Subcutaneous adipose tissue (tissue), 4 donors: ENCODE measurements at places on chromosomes 16 and 17. TPM values are rescaled to one million over a fixed set of nuclear protein-coding genes. Genes with fewer than 3 reads are reported as not detected.

Gene ZP2
- total RNA-seq, result not detected

Gene GAS2L2
- not detected for total RNA-seq

Gene C17orf107
- total RNA-seq, result 1.3 TPM

Gene C1QL1
- not detected for total RNA-seq

Gene ABCA9
- total RNA-seq, result 124 TPM

Gene MGAT5B
- total RNA-seq, result 0.88 TPM

Gene CPHXL2
- total RNA-seq, result not detected

Gene ABCC3
- 23.1 TPM for total RNA-seq

Gene EARS2
- total RNA-seq, result 10.9 TPM

Gene CHRNE
- total RNA-seq, result 0.34 TPM

Gene SHISA9
- under 0.01 TPM for total RNA-seq

Gene HOXB3
- 4.8 TPM for total RNA-seq

Gene GNG13
- not detected for total RNA-seq

Gene HSDL1
- 23.3 TPM for total RNA-seq

Gene GFAP
- 15.3 TPM for total RNA-seq

Gene CDH13
- 14.3 TPM for total RNA-seq

Gene RSKR
- total RNA-seq, result 12.3 TPM

Gene CSH1
- total RNA-seq, result not detected

Gene HBA2
- total RNA-seq, result 73.8 TPM

Gene KRTAP2-2
- not detected for total RNA-seq

Gene ITGAX
- total RNA-seq, result 4.7 TPM

Gene C16orf96
- 1.1 TPM for total RNA-seq

Gene KRT15
- not detected for total RNA-seq

Gene KCNJ18
- not detected for total RNA-seq

Gene SOST
- total RNA-seq, result not detected

Gene FDXR
- 7.7 TPM for total RNA-seq

Gene SLC16A11
- not detected for total RNA-seq

Gene BEAN1
- not detected for total RNA-seq
